AG08395 (cell line): ENCODE measurements at places on chromosomes 4 and X.
A peak's percentile ranks its signal among the peaks of the same experiment; 100 is the strongest.

DNA sequence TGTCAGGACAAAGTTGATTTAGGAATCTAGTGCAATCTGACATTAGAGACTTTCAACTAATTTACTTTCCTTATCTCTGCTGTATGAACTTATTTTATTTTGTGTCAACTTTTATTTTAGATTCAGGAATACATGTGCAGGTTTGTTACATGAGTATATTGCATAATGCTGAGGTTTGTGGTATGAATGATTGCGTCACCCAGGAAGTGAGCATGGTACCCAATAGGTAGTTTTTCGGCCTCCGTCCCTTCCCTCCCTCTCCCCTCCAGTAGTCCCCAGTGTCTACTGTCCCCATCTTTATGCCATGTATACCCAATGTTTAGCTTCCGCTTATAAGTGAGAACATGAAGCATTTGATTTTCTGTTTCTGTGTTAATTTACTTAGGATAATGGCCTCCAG lies 68.7 kb upstream of the TEX13D start:
- no peak for DNase-seq

DNA sequence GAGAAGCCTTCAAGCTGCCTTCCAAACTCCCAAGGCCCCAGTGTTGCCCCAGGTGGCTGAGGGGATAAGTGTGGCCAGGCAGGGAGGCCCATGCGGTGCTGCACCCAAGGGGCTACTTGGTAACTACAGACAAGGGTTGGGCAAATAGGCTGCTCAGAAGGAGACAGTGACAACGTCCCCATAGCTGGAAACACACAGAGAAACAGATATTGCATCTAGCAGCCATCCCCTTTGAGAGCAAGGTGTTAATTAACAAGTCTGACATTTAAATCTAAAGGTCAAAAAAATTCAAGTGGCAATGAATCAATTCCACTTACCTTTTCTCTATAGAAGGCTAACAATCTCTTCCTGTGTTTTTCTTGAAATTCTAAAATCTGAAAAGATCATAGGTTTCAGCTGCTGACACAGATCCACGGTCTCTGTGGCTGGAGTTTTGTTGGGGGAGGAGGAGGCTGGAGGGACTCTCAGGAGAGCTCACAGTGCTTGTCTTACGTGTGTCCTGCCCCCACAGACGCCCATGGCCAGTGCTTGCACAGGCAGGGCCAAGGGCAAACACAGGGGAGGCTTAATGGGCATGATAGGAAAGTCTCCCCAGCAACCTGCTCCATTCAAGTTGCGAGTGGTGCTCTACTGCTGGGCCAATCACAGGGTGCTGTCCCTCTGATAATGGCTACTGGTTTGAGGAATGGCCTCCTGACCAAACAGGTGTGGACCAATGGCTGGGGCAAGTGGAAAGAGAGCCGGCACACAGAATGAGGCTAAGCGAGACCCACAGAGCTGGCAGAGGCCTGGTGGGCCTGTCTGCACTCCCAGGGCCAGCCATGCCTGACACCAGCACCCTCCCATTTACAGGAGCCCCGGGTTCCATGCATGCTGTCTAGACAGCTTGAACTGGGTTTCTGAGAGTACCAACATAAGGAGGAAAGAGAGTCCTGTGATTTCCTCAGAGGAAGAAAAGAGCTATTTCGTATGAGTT lies 22.6 kb downstream of the RNF212 start:
- DNase-seq: no peak

- peak; percentile 35 for DNase-seq
Observed at GRCh38 chrX:69493193-69493592, 10.9 kb upstream of the NALF2 start.

DNA sequence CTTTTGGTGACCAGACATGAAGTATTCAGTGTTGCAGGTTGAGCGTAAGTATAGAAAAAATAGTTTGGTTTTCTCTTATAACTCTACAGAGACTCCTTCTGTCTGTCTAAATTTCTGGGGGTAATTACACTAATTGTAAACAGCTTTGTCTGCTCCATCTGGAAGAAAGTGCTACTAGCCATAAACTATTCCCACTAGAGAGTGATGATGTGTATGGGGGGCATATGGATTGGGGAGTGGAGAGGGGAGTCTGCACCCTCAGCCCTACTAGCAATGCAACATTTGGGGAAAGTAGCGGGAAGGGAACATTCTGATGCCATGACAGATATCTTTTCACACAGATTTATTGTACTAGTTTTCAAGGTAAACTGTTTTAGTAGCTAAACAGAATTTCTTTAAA lies 549.7 kb downstream of the TRIML1 start:
- DNase-seq: no peak

- no peak for DNase-seq
Observed at GRCh38 chr4:22848332-22848731, 155.6 kb downstream of the GBA3 start.

- DNase-seq: no peak
Observed at GRCh38 chrX:118513120-118513898, 17.7 kb downstream of the DOCK11 start.
